ENCODE measurements at places on chromosomes 1 and 21.

DNA sequence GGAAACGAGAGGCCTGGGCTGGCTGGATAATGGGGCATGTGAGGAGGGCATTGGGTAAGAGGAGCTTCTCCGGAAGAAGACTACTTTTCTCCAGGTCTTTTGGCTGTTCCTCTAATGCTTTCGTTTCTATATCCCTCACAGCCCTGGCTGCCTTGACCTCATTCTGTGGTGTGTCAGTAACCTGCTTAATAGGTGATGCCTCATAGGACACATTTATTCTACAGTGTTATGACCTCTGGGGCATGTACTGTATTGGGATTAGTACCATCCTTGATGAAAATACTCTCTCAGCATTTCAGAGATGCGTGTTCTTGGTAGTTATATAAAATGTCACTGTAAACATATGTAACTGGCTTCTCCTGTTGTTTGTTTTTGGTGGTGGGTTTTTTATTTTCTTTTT, 40.1 kb downstream of the PGM1 start:
- no peak for DNase-seq

GRCh38 chr1:241391926-241392710, 35.1 kb upstream of the RGS7 start:
- DNase-seq = no peak

DNA sequence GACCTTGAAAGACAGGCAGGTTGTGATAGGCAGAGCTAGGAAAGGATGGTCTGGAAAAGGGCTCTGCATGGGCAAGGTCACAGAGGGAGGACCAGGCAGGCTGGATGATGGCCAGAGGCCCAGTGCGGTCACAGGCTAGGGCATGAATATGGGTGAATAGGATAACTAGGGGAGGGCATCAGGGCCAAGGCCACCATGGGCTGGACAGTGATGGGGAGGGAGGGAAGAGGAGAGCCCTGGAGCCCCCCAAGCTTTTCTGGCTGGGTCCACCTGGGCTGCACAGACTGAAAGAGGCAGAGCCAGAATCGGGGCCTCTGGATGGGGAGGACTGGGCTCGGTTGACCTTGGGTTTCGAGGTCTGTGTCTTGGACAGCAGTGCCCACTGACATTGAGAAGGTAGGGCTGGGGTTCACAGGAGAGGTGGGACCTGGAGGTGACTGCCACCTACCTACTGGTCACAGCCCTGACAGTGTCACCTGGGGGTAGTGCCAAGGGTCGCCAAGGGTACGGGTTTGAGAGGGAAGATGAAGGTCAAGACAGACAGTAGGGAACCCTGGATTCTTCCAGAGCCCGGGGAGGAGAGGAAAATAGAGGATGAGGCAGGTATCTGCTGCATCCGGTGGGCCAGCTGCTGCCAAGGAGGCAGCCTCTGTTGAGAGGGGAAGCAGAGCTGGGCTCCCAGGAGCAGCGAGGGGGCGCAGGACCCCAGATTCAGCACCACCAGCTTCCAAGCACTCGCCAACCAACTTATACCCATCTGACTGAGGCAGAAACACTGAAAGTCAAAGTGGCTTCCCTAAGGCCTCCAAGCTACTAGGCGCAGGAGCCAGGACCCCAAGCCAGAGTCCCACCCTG, 6.1 kb upstream of the NPHP4 start:
- no peak for DNase-seq

- DNase-seq = no peak
Measured at GRCh38 chr1:230572121-230573105, 69.9 kb upstream of the COG2 start.

GRCh38 chr1:232726048-232726779, 79.0 kb upstream of the MAP10 start:
- no peak for DNase-seq

- DNase-seq = no peak
Measured at GRCh38 chr1:33410091-33410701, 20.7 kb downstream of the PHC2 start.

DNA sequence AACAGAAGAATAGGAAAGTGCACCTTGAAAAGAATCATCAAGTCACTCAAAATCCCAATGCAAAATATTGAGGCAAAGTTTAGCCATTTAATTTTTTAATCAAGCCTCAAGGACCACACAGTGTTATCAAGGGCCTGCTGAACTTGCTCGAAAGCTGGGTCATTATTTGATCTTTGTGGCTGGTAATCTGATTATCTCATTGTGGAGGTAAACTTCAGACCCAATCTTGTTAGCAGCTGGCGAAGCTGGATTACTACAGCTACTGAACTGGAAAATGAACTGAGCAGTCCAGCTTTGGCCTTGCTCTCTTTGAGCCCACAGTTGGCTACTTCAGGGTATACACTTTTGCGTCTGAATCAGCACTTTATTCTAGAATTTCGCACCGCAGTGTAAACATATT, 94.4 kb downstream of the BARHL2 start:
- DNase-seq = no peak

DNA sequence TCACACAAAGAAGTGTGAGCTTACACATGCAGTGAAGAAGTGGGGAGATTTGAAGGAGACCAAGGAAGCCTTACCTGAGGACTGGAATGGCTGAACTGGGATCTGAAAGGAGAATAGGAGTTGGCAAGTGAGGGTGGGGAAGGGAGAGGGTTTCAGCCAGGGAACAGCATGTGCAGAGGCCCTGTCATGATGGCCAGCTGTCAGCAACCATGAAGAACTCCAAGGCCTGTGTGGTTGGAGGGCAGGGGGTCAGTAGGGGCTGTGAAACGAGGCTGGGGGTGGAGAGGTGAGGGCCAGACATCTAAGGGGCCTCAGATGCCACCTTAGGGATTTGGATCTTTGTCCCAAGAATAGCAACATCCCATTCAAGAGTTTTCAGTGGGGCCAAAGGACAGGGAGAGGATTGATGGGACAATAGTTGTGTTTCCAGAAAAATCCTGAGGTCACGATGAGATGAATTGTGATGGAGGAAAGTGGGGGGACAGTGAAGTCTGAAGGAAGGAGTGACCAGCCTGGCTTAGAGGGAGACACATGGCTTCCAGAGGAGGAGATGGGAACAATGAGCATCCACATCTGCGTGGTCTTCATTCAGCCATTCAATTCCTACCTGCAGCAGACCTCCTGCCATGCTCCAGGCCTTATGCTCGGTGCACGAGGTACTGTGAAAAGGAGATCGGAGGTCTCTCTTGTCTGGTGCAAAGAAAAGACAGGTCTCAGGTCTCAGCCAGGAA, 187.6 kb downstream of the MATN1 start:
- DNase-seq = no peak

DNA sequence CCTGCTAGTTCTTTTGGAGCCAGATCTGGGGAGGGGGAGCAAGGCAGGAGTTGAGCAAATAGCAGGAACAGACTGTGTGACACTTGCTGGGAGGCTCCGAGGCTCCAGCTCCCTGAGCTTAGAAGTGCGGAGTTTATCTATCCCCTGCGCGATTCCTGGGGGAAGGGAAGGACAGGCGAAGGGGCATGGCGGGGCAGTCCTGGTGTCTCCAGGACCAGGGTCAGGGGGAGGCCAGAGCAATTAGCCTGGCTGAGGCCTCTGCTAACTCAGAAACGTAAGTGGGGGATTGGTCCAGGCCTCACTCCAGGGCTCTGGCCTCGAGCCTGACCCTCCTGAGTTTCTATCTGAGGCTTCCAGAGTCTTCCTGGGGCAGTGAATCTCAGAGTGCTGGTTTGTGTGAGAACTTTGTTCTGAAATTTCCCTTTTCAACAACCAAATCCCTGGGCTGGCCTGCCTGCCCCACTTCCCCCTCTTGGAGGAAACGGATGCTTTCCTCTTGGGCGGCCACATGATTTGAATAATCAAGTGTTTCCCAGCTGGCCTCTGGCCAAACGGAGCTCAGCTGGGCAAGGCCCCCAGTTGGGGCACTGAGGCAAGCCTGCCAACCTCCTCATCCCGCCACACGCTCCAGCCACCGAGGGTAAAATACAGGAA, 15.6 kb downstream of the ALPL start:
- no peak for DNase-seq

GRCh38 chr1:82398357-82398756, 597.6 kb downstream of the ADGRL2 start:
- no peak for DNase-seq

- no peak for DNase-seq
Measured at GRCh38 chr1:80633947-80634706, 1166.6 kb upstream of the ADGRL2 start.

DNA sequence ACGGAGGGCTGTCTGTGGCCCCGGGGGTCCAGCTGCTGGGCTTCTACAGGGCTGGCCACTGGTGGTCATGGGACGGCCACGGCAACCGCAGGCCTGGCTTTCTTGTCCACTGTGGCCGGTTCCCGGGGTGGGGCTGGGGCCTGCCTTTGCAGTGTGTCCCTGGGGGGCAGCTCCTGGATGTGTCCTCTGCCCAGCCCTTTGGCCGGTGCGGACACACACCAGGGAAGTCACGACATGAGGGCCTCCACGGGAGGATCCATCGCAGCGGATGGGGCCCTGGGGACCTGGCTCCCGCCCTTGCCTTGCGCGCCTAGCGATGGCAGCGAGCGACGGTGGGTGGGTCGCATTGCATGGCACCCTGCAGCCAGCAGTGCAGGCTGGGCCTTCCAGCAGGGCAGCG, 18.0 kb downstream of the PFKL start:
- DNase-seq = no peak

DNA sequence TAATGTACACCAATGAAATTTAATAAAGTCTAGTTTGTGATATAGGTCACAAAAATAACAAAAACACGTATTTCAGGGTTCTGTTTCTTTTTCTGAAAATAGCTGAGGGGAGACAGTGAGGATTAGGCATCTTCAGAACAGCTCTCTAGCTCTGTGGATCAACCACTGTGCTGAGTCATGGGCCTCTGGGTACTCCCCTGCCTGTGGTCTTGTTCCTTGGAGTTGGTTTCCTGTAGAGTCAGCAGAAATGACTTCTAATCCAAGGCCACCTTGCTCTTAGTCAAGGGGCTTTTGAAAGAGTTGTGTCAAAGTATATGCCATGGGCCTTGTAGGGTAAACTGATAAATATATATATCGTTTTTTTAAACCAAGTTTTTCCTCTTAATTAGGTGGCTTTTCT, 141.8 kb upstream of the ZRANB2 start:
- DNase-seq = no peak

GRCh38 chr1:111217183-111217910, 10.2 kb upstream of the CHI3L2 start:
- no peak for DNase-seq

DNA sequence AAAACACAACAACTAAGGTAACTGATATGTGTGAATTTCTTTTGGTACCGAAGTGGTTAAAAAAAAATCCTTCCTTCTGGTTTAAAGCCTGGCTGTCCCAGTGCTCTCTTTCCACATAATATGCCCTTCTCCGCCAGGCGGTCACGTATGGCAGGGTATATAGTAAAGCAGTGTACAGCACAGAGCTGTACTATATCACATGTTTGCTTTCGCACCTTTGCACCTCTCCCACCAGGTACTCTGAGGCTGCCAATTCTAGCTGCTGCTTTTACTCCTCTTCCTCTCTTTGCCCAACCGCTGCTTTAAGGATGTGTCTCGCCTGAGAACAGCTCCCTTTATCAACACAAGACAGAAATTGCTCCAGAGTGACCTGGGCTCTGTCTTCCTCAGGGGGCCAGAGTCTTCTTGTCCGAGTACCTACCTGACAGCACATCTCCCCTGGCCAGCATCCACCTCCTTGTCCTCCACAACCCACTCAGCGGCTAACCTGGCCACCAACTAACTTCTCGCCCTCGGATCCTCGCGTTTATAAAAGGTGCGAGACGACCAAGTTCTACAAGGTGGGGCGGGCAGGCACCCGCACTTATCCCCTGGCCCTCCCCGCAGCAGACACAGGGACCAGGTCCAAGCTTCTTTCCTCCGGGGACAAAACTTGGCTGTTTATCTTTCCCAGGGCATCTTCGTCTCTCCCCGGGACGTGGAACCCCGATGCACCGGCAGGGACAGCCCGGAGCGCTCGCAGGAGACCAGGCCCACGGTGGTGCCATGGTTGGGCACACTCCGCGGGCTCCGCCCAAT, 1.6 kb downstream of the COLGALT2 start:
- no peak for DNase-seq

GRCh38 chr1:220966881-220967611, 87.8 kb downstream of the HLX start:
- no peak for DNase-seq

- no peak for DNase-seq
Measured at GRCh38 chr1:9028921-9029705, 2.9 kb upstream of the SLC2A7 start.

DNA sequence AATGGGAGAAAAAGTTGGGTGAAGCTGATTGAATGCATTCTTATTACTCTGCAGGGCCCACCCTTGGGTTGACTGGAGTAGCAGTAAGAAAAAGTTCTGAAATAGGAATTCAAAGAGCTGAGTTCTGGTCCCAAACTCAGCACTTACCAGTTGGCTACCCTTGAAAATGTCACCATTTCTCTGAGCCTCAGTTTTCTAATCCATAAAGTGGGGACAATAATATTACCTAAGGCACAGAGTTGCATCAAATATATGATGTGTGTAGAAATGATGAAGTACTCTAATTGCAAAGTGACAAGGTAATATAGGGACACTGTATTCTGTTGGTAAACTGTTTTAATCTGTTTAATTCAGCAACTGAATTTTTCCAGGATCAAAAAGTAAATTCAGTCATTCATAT, 1.2 kb downstream of the LRRC52 start:
- no peak for DNase-seq

DNA sequence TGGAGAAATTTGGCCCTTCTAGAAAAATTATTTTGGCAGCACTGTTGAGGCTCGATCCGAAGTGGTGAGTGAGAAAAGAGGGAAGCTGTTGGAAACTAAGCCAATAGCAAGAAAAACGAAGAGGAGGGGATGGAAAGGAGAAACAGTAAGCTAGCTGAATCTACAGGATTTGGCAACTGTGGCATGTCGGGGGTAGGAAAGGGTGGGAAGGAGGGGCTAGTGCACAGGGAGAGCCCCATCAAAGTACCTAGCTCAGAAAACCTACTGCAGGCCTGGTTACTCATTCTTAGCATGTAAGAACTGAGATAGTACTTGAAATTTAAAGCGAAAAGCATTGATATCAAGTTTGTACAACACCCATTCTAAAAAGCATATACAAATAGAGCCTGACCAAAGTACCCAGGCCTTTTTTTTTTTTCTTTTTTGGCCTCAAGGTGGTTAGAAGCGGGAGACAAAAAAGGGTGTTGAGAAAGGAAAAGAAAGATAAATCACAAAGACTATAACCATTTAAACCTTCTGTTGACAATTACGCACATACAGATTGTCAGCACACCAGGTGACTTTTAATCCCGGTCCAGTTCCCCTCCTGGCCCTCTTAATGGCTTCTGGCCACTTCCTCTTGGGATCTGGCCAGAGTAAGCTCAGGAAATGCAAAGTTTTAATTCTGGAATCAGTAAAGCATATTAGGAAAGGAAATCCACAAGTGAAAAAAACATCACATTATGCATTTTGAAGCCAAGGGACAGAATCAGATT, 50.4 kb downstream of the SLC16A1 start:
- no peak for DNase-seq
